ENCODE measurements at places on chromosomes 16 and 17.
A peak's percentile ranks its signal among the peaks of the same experiment; 100 is the strongest.

DNA sequence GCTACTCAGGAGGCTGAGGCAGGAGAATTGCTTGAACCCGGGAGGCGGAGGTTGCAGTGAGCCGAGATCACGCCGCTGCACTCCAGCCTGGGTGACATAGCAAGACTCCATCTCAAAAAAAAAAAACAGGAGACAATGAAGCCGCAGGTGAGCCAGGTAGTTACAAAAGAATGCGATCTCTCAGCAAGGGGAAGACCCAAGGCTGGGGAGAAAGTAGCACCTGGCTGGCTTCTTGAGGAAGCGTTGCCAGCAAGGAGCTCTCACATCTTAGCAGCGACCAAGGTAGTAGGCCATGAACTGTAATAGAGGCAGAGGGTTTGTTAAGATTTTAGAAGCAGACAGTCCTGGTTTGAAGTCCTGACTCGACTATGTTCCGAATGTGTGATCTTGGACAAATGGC is 175.0 kb downstream of the AIPL1 start:
- DNase-seq = no peak

- no peak for DNase-seq
These were observed 7.2 kb upstream of the MRTFB start for GRCh38 chr16:14063618-14064581.

GRCh38 chr17:39618246-39618913 is 8.4 kb upstream of the PPP1R1B start:
- DNase-seq = no peak

GRCh38 chr16:57469917-57470470 is 7.5 kb downstream of the POLR2C start:
- DNase-seq = no peak

DNA sequence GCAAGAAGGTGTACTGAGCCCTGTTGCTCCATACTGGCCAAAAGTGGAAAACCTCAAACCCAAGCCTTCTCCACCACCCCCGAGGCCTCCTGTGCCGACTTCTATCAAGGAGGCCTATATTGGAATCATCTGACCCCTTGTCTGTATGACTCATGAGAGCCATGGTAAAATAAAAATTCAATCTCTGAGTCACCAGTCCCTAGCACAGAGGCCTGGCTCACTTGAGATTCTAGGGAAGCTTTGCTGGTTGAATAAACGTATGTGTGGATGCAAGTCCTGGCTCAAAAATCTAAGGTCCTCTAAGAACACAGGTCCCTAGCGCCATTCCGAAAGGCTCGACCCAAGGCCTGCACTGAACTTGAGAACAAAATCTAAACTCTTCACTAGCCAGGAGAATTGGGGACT is 15.0 kb downstream of the NSMCE1 start:
- no peak for DNase-seq

DNA sequence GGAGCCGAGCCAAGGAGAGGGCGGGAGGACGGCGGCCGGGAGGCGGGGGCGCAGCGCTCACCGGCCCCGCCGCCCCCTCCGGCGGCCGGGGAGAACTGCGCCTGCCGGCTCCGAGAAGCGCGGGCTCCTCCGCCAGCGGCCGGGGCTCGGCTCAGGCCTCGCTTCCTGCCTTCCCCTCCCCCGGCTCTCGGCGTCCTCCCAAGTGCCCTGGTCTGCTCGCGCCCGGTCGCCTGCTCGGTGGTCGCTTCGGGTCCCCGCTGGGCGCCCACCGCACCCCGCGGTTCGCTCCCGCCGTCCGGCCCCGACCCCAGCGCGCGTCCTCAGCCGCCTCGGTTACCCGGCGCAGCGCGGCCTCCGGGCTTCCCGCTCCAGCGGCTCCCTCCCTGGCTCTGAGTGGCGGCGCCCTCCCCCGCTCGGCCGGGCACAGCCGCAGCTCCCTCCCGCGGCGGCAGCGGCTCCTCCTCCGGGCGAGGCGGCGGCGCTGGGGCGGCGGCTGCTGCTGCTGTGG is 313 bp downstream of the UBTF start:
- peak; percentile 76 for DNase-seq

DNA sequence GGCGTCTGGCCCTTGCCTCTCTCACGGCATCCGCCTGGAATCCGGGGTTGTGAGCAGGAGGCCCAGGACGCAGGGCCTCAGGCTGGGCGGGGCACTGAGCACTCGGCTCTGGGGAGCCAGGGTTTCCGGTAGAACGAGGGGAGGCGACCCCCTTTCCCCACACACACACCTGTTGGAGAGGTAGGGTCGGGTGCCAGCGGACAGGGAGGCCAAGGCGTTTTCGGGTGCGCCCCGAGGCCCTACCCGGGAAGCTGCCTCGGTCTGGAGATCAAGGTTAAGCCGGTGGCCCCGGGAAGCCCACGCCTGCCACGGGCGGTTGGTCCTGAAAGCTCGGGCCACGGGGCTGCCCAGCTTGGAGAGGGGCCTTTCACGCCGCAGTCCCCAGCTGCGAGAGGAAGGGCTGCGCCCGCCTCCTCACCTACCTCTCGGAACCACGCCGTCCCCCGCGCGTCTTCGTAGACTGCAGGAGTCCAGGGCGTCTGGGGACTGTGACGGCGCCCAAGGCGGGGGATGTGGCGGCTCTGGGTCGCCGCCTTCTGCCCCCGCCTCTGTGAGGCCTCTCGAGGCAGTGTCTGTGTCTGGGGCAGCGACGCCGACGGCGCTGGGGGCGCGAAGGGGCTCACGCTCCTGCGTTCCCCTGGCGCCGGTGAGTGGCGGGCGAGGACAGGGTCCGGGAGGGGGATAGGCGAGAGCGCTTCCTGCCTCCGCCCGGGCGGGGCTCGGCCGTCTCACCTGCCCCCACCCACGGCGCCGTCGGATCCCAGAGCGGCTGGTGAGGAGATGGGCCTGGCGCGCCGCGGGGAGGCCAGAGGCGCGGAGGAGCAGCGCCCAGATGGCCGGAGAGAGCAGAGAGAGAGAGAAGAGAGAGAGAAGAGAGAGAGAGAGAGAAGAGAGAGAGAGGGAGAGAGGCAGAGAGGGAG is 20.3 kb upstream of the HOXB9 start:
- no peak for DNase-seq

DNA sequence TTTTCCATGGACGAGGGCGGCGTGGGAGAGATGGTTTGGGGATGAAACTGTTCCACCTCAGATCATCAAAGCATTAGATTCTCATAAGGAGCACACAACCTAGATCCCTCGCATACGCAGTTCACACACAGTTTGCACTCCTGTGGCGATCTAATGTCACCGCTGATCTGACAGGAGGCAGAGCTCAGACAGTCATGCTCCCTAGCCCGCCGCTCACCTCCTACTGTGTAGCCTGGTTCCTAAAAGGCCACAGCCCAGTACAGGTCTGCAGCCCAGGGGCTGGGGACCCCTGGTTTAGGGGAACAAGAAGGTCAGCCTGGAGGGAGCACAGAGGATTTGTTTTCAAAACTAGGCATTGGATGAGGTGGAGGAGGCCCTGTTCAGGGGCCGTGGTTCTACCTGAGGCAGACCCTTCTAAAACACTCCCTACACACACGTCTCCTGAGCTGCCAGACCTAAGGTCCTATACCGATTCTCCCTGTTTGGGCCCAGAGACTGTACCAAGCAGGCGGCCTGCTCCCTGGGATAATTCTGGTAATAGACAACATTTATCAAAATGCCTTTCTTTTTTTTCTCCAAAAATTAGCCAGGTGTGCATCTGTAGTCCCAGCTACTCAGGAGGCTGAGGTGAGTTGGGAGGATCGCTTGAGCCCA is 38.6 kb downstream of the AXIN2 start:
- DNase-seq = no peak

- DNase-seq = no peak
These were observed 15.0 kb downstream of the SLC7A5 start for GRCh38 chr16:87854053-87854906.

DNA sequence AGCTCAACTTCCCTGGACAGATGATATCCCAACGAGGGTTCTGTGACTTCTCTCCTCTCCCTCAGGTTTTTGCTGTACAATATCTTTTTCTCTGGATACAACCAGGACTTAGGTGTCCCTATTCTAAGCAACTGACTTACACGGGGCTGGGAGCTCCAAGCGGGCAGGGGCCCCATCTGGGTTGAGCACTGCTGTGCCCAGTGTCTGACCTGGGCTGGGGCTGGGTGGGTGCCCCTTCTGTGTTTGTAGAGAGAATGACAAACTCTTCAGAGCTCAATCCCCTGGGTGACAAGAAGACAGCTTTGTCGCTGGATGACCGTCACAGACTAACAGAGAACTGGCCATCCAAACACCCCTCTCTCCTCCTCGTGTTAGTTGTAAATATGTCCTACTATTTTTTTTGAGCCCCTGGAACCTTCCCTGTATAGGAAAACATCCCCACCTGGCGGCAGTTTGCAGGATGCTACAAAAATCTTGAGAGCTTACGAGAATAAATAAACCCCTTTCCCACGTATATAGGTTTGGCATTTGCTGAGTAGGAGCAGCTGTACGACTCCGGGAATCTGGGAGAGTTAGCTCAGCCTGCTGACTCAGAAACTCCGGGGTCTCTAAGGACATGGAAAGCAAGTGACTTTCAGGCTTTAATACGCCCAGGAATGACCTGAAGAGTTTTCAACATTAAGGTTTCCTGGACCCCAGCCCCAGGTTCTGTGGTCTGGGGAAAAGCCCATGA is 23.7 kb upstream of the RCVRN start:
- DNase-seq = peak; percentile 46

DNA sequence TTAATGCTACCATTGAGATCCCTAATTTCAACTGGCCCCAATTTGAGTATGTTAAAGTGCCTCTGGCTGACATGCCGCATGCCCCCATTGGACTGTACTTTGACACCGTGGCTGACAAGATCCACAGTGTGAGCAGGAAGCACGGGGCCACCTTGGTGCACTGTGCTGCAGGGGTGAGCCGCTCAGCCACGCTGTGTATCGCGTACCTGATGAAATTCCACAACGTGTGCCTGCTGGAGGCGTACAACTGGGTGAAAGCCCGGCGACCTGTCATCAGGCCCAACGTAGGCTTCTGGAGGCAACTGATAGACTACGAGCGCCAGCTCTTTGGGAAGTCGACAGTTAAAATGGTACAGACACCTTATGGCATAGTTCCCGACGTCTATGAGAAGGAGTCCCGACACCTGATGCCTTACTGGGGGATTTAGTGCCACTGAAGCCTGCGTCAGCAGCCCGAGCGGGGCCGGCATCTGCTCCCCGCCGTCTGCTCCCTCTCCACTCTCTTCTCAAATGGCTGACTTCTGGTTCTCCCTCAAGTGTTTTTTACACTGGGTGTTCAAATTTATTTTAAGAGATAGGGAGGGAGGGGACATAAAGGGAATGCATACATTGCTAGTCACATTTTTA is 22.9 kb downstream of the DUSP14 start:
- DNase-seq = no peak

GRCh38 chr17:74219576-74220133 is 6.3 kb downstream of the TTYH2 start:
- no peak for DNase-seq

- no peak for DNase-seq
These were observed 97.2 kb upstream of the KCNJ18 start for GRCh38 chr17:21595086-21595485.

DNA sequence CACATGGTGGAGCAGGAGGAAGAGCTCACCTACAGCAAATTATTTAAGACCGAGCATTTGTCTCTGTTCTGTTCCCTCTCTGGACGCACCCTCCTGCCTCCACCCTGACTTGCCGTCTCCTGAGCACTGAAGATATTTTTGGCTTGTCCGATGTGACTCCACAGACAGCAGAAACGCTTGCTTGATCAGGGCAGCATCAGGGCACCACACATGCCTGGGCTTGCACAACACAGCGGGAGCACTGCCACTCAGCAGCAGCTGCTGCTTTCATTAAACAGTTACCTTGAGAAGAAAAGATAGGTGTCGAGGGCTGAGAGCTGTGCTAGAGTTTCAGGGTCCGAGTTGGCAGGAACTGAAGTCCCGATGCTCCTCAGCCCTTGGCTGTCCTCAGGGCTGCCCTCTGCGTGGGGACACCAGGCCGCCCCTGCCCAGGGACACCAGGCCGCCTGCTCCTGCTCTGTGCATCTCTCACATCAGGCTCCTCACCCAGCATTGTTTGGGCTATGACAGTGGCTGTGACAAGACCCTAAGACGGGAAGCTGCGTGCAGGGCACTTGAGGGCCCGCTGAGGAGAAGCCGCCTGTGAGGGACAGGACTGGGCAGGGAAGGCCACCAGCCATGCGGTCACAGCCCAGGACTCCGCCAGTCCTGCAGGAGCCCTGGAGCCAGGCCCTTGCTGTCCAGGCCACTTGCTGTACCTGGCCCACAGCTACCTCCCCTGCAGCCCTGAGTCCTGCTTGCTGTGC is 21.3 kb upstream of the CDH15 start:
- DNase-seq = no peak

DNA sequence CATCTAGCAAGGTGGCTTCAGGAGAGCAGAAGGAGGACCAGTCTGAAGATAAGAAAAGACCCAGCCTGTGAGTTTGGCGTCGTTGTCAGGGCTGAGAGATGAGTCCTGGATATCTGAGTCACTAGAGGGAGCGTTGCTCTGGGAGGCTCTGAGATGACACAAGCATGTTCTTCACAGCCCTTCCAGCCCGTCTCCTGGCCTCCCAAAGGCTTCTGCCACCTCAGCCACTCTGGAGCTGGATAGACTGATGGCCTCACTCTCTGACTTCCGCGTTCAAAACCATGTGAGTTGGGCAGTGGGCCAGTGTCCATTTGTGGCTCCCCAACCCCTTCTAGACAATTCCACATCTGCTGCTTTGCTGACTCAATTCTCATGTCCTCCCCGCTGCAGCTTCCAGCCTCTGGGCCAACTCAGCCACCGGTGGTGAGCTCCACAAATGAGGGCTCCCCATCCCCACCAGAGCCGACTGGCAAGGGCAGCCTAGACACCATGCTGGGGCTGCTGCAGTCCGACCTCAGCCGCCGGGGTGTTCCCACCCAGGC is 2.3 kb downstream of the TGFB1I1 start:
- no peak for DNase-seq

DNA sequence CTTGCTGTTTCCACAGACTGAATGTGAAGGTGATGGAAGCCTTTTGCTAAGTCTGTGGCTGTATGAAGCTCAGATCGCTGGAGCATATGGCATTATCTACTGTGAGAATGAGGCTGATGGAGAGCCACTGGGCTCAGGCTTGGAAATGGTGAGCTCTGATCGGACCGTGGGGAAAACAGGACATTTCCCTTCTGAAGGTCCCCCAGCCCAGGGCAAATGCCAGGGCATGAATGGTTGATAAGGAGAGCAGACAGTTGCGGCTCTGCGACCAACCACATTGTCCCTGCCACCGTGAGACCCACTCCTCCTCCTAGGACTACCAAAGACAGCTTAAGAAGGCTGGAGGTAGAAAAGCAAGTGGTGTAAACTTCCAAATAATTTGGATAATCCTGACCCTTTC is 4.7 kb upstream of the CUEDC1 start:
- no peak for DNase-seq

- DNase-seq = no peak
These were observed 166.5 kb upstream of the PLCG2 start for GRCh38 chr16:81612351-81613163.

DNA sequence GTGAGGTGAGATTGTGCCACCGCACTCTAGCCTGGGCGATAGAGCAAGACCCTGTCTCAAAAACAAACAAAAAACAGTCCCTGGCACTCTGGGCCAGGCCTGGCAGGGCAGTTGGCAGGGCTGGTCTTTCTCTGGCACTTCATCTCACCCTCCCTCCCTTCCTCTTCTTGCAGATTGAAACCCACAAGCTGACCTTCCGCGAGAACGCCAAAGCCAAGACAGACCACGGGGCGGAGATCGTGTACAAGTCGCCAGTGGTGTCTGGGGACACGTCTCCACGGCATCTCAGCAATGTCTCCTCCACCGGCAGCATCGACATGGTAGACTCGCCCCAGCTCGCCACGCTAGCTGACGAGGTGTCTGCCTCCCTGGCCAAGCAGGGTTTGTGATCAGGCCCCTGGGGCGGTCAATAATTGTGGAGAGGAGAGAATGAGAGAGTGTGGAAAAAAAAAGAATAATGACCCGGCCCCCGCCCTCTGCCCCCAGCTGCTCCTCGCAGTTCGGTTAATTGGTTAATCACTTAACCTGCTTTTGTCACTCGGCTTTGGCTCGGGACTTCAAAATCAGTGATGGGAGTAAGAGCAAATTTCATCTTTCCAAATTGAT is 24.8 kb downstream of the STH start:
- DNase-seq = no peak

Data from neuronal stem cell (in vitro differentiated cells).